Activated T-helper 1 cell treated with anti-CD3 and anti-CD28 coated beads, Interleukin-2, amount 50 U/mL, for 16 hours (primary cell): ENCODE measurements at places on chromosomes 2 and 18.

GRCh38 chr2:231611273-231612108 lies 18.8 kb downstream of the TEX44 start:
- no peak for DNase-seq

DNA sequence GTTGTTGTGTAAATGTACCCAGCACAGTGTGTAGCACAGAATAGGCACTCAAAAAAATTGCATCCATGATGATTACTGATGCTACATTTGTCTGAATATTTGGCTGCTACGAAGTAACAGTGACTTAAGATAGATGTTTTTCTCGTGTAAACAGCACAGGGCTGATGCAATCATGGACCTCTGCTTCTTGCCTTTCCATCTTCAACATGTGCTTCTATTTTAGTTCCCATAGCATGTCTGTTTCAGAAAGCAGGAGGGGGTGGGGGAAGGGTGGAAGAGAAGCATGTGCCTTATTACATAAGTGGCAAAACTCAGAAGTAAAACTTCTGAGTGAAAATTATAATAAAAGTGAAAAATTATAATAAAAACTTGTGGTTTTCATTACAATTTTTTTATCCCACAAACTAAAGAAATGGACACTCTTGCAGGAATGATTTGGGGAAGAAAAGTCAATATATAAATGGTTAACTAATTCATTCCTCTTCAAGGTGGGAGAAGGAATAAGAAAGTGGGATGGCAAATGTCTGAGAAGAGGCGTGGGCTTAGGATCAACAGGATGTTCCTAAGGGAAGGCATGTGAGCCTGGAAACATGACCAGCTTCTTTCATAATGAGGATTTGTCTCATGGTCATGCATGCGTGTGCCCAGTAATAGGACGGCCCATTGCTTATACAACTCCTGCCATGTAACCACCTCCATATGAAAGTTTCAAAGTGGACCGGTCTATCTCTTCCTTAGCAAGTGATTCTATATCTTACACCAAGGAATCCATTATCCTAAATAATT lies 27.2 kb downstream of the CCBE1 start:
- no peak for DNase-seq

- DNase-seq, result no peak
Measured at GRCh38 chr2:31067259-31067658, 71.0 kb downstream of the GALNT14 start.

DNA sequence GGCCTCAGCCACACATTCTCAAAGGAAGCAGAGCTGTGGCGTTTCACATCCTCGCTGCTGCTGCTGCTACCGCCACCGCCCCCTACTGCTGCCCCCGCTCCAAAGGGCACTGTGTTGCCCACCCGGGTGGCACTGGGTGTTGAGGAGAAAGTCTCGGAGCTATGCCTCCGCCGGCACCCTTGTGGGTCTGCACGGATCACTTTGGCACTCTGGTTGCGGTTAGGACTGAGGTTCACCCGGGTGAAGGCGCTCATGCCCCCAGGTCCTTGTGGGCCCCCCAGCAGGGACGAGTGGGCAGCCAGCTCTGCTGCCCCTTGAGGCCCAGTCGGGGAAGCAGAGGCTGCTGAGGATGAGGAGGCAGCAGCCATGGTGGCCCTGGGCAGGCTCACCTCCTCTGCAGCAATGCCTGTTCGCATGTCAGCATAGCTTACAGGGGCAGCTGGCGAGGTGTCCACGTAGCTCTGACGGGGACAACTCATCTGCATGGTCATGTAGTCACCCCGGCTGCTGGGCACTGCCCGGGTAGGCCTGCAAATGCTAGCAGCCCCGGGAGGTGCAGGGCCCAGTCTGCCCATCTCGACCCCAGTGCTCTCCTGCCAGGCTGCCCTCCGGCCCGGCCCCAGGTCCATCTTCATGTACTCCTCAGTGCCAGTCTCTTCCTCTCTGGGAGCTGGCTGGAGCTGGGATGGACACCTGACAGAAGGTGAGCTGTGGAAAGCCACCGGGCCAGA lies 4.2 kb downstream of the IRS1 start:
- no peak for DNase-seq
